ENCODE measurements at places on chromosomes 3 and 15.

- DNase-seq = no peak
These were observed 82.7 kb upstream of the CHD2 start for GRCh38 chr15:92817339-92817886.

- no peak for DNase-seq
These were observed 54.9 kb upstream of the SNRK start for GRCh38 chr3:43231276-43232000.

DNA sequence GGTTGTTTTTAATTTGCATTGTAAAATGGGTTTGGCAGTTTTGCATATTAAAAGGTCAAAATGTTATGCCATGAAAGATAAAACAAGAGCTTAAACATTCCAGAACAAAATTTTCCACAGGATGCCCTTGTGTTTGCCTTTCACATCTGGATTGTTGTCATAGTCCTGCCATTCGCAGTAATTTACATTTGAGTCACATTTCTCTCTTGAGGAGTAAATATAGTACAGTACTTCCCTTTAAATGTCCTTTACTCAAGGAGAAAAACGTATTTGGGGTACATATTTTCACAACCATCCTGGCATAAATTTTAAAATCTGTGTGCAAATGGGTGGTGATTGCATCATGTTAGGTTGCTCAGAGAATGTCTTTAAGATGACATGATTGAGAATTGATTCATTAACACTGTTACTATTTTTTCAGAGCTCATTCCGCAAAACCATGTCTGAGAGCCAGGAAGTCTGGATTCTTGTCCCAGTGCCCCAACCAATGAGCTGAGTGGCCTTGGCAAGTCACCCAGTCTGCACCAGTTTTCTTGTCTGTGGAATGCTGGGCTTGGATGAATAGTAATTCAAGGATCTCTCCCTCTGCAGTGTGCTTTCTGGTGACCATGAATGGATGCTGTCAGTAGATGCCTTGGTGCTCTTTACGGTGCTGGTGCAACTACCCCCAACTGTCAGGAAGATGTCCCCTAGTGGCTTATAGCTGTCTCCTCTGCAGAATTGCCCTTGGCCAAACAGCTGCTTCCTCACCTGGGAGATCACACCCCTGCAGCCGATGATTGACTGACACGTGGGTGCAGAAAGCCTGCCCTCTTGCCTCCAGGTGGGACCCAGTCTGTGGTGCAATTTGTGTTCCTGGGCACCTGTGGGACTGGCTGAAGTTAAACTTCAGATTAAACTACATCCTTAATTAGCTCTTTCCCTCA, 43.0 kb downstream of the ABHD5 start:
- DNase-seq = no peak

GRCh38 chr3:8931342-8931741, 31.9 kb downstream of the RAD18 start:
- no peak for DNase-seq

GRCh38 chr15:80966431-80967197, 23.0 kb downstream of the MESD start:
- DNase-seq = no peak

DNA sequence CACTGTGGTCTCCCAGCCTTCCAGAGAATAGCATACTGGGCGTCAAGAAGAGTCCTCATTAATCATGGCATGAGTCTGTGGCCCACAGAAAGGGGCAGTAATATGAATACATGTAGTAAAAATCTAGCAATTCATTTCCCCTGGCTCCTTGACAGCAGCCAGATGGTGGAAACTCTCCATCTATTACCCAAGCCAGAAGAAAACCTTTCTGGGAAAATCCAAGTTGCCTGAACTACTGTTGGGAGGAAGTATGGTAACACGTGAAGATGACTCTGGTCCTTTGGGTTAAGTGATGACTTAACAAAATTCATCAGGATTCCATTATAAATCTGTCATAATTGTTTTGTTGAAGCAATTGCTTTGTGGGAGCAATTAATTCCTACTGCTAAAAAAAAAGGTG, 530.5 kb downstream of the FHIT start:
- no peak for DNase-seq

DNA sequence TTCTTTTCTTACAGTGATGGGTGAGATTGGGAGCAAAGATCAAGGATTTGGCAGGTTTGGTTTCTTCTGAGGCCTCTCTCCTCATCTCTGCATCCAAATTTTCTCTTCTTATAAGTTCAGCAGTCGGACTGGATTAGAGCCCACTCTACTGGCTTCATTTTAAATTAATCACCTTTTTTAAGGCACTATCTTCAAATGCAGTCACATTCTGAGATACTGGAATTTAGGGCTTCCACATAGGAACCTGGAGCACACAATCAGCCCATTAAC, 56.5 kb upstream of the PLSCR4 start:
- no peak for DNase-seq

- no peak for DNase-seq
These were observed 216.9 kb downstream of the ZBTB20 start for GRCh38 chr3:114929971-114930732.

DNA sequence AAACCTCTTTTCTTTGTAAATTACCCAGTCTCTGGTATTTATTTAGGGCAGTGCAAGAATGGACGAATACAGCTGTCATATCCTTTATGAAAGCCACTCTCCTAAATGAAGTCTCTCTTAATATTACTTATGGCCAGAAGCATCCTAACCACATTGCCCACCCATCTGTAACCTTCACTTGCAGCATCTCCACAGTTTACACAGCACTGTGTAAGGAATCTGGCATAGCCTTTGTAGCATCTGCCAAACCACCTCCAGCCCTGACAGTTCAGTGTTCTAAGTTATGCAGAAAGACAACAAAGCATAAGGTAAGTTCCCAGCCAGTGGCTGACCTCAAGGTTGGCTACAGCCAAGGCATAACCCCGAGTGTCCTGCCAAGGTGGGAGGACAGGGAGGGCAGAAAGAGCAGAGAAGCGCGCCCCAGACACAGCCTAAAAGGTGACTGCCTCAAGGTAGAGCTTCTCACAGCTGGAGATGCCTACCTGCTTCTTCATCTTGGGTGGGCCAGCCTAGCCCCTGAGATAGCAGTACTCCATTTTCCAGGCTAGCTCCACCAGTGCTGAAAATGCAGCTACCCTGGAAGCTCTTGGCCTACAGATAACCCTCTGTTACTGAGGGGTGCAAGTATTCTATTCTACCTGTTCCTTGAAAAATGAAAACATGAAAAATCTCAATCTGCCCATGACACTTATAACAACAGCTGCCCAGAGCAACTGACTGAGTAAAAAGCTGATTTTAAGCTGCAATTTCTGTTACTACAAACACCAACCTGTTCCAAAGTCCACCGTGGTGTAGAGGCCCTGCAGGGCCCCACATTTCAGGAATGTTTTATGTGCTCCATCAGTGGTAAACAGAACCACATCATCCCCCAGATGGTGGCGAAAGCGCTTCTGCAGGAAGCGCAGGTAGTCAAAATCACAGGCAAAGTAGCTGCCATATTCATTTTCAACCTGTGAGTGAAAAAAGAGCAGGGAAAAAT, 39.3 kb downstream of the GLB1 start:
- DNase-seq = no peak

GRCh38 chr3:197847866-197848401, 56.9 kb downstream of the LRCH3 start:
- peak; percentile 47 for DNase-seq

DNA sequence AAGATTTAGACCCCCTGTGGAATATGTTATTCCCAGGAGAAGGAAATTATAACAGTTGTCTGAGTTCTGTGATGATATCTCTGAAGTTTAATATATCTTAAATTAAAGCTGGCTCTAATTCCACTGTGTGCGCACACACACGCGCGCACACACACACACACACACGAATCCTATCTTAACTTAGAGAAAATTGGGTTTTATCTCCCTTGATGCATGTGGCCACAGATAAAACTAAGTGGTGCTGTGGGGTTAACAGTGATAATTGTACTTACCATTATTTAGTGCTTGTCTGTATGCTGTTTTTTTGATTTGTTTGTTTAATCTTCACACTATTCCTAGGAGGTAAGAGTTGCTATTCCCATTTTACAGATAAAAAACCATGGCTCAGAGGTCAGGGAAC, 7.4 kb downstream of the EEFSEC start:
- no peak for DNase-seq

DNA sequence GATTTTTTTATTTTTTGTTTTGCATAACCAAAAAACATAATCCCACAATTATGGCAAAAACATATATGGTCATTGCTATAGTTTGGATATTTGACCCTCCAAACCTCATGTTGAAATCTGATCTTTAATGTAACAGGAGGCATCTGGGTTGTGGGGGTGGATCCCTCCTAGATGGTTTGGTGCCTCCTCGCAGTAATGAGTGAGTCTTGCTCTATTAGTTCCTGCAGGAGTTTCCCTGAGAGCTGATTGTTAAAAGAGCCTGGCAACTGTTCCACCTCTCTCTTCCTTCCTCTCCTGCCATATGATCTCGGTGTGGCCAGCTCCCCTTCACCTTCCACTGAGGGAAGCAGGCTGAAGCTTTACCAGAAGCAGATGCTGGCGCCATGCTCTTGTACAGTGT, 33.2 kb upstream of the TRIM59 start:
- DNase-seq = no peak

- DNase-seq = no peak
These were observed 12.8 kb downstream of the GPR176 start for GRCh38 chr15:39907216-39907615.

- no peak for DNase-seq
These were observed 4.6 kb upstream of the VGLL3 start for GRCh38 chr3:86995537-86995936.

DNA sequence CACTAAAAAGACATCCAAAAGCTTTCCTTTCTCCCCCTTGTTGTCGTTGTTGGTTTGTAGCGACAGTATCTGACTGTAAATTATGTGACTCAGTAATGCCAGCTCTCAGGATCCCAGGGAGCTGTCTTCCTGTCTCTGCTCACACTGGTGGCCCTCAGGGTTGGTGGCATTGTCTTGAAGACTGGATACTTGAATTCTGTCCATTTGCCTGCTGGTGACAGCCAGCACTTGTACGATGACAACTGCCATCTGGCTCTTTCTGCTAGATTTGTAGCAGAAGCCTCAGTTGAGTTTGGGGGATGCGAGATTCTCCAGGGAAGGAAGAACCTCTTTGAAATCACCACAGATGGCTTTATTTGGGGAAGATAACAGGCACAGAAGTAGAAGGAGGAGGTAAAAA, 120.8 kb downstream of the ARPP21 start:
- no peak for DNase-seq

GRCh38 chr3:79067734-79068133, 700.1 kb downstream of the ROBO1 start:
- DNase-seq = no peak

DNA sequence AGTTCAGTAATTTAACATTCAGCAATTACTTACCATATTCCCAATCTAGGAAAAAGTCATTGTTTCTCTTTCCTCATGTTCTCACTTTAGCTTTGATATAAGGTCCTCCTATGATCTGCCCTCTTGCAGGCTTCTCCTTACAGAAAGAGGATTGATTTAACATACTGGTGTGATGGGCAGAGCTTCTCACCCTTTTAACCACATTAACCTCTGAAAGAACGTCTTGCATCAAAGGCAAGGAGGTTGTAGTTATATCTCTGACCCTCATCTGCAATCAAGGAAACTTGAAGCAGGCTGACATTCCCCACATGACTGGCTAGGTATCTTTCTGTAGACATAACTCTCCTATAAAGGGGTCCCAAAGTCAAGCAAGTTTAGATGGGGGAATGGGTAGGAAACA, 39.5 kb downstream of the BTLA start:
- DNase-seq = no peak

DNA sequence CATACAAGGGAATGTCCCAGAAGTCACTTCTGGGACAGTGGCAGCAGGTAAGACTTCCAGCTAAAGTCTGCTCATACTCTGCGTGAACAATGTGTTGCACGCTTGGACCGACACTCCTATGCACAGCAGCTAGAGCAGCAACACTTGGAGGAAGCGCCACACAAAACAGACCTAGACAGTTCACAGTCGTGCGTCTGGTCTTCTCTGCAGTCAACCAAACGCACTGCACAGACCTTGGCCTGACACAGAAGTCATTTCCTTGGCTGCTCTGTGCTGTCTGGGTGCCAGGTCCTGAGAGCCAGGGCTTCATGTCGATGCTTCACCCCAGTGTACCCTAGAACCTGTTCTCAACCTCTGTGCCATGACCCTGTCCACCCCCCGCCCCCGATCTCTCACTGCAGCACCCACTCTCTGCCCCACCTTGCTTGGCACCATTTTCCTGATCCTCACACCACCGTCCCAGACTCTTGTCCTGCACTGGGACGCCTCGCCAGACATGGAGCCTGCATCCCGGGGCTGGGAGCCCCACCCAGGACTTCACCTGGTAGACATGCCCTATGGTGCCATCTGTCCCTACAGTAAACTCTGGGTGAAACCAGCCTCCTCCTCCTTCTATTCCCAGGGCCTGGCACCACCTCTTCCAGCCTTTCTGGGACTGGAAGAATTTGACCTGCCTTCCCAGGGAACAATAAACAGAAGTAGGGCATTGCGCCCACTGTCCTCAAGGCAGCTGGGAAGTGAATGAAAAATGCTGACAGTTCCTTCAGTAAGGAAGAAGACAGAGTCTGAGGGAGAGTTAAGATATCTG, 3.1 kb downstream of the ATP10A start:
- DNase-seq = no peak

DNA sequence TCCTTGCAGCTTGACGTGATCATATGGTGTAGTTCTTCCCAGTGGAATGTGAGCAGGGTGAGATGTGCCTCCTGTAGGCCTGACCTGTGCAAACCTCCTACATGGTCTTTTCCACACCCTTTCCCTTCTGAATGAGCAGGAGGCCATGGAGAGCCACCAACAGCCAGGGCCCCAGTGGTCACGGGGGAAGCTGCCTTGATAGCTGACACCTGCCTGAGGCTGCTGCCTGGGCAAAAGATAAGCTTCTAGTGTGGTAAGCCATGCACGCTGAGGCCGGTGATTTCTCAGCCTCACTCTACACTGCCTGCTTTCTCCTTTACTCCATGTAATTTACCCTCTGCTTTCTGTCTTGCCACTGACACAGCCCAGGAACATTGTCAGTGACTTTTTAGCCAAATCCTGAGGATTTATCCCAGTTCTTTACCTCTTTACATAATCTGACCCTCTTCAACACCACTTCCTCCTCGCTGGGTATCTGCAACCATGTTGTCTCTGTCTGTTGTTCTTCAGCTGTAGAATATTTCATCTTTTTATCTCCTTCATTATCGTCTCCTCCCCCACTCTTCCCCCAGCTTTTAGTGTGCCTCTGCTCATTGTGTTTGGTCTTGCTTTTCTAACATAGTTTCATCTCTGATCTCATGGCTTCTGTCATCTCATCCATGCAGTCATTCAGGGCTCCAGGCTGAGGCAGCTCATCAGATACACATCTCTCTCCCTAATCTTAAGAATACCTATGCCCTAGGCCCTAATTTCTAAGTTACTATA, 11.2 kb upstream of the KBTBD12 start:
- DNase-seq = no peak

Measured in GM19239 (cell line).